ENCODE measurements at places on chromosomes 13 and 19.

GRCh38 chr13:59970847-59971246 lies 192.9 kb downstream of the DIAPH3 start:
- no peak for DNase-seq

GRCh38 chr13:80299046-80299445 lies 41.9 kb downstream of the SPRY2 start:
- no peak for DNase-seq

DNA sequence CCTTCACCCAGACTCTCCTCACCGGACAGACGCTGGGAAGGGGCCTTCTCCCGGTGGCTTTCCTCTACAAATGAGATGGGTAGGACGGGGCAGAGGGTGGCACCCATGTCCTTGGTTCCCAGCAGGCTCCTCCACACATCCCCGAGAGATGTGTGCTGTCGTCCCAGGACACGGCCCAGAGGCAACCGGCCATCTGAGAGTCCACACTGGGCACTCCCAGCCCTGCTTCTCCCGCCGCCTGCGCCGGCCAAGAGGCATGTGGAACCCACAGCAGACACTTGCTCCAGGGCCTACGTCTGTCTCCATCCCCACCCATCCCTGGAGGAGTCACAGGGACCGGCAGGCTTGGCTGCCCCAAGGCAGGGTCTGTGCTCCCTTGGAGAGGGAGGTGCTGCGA lies 179.9 kb downstream of the KDM4B start:
- DNase-seq = no peak

DNA sequence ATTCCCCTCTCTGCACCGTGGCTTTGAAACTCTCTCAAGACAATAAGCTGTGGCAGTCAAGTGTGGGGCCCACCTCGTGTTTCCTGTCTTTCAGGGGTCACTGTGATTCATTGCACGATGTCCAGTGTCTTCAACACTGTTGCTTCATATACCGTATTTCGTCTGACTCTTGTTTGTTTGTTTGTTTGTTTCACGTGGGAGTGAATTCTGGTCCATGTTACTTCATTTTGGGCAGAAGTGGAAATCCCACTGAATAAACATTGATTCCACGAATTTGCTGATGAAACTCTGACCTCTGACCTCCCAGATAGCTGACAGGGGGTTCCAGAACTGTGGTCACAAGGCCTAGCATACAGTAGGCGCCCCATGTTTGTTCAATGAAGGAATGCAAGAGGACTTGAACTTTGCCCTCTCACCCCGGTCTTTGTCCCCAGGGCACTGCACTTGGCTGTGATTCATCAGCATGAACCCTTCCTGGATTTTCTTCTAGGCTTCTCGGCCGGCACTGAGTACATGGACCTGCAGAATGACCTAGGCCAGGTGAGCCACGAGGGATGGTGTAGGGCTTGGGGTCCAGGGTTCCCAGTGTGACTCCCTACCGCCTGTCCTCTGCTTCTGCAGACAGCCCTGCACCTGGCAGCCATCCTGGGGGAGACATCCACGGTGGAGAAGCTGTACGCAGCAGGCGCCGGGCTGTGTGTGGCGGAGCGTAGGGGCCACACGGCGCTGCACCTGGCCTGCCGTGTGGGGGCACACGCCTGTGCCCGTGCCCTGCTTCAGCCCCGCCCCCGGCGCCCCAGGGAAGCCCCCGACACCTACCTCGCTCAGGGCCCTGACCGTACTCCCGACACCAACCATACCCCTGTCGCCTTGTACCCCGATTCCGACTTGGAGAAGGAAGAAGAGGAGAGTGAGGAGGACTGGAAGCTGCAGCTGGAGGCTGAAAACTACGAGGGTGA lies 5.1 kb downstream of the NFKBIB start:
- no peak for DNase-seq

- DNase-seq = no peak
Measured at GRCh38 chr19:21109116-21109515, 27.1 kb downstream of the ZNF714 start.

DNA sequence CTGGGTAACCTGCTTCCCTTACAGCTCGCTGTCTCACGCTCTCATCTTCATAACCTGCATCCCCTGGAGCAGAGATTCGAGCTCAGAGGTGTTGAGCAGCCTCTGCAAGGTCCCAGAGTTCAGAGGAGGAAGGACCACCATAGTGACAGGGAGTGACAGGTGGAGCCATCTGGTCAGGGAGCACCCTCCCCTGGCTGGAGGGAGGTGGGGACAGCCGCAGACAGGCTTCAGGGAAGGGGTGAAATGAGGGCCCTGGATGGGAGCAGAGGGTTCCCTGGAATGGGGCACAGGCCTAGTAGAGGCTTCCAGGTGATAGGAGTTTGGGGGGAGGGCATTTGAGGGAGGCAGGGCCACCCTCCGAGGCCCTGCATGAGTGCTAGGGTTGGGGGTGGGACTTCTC lies 82.1 kb downstream of the ZNF429 start:
- DNase-seq = no peak

- no peak for DNase-seq
Measured at GRCh38 chr13:37418490-37418889, 180.1 kb downstream of the POSTN start.

DNA sequence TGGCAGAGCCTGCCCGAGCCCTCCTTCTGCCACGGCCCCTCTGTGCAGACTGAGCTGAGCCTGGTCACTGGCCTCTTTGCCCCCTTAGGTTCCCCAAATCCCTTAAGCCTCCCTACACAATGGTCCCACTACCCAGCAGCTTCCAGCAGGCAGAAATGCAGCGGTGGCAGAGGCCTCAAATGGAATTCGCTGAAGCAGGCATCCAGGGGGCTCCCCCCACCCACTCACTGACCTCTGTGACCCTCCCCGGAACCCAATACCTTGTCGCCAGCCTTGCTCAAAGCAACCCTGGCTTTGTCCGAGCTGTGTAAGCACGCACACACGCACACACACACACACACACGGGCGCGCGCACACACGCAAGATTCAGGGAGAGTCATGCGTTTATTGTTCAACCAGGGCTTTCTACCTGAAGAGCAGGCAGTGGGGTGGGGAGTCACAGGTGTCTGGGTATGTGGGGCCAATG lies at the start of gene LIM2:
Gene LIM2, minus strand, starts transcription at position 51 of the 466 bp plus-strand sequence. CDS start 531 bp downstream, outside the sequence.
- no peak for DNase-seq

GRCh38 chr19:57123882-57124281 lies 4.1 kb downstream of the USP29 start:
- DNase-seq = no peak

DNA sequence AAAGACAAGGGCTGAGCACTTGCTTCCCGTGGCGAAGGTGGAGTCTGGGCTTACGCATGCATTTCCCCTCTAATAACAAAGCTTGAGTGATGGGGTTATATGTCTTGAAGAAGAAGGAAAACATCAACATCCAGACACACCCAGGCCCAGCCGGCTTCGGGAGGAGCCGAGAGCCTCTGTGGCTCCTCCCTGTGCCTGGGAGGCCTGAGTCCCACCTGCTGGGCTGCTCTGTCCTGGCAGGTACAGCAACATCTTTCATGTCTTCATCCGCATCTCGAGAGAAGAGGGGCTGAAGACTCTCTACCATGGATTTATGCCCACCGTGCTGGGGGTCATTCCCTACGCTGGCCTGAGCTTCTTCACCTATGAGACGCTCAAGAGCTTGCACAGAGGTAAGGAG lies 30.6 kb downstream of the TMEM161A start:
- DNase-seq = no peak

GRCh38 chr19:45177817-45178261 lies at the start of gene TRAPPC6A:
TSS of gene TRAPPC6A (minus strand) at chr19:45178237. CDS start at chr19:45178218, 19 bp downstream.
- DNase-seq = no peak

GRCh38 chr13:109939180-109939579 lies 152.8 kb upstream of the IRS2 start:
- DNase-seq = no peak

- DNase-seq = no peak
Measured at GRCh38 chr13:68056816-68057710, 826.9 kb upstream of the PCDH9 start.

DNA sequence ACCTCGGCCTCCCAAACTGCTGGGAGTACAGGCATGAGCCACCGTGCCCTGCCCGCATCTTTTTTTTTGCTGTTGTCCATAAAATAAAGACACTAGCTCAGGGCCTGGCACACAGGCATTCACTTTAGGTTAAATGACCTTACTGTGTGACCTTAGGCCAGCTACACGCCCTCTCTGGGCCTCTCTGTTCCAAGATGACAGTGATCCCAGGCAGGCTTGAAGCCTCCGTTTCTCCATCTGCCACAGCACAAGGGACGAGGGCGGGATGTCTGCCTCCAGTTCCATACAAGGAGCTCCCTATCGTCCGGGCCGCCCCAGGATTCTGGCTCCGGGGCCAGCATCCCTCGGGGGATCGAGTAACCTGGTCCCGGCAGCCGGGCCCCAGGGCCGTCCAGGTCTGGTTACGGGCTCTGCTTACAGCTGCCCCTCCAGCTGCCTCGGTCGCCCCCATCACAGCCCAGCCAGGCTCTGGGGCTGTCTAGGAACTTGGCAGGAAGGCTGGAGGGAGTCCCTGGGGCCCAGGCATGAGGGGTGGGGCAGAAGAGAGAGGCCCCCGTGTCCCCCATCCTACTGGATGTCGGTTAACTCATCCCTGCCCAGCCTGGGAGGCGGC lies 11.9 kb upstream of the SEMA6B start:
- DNase-seq = no peak

DNA sequence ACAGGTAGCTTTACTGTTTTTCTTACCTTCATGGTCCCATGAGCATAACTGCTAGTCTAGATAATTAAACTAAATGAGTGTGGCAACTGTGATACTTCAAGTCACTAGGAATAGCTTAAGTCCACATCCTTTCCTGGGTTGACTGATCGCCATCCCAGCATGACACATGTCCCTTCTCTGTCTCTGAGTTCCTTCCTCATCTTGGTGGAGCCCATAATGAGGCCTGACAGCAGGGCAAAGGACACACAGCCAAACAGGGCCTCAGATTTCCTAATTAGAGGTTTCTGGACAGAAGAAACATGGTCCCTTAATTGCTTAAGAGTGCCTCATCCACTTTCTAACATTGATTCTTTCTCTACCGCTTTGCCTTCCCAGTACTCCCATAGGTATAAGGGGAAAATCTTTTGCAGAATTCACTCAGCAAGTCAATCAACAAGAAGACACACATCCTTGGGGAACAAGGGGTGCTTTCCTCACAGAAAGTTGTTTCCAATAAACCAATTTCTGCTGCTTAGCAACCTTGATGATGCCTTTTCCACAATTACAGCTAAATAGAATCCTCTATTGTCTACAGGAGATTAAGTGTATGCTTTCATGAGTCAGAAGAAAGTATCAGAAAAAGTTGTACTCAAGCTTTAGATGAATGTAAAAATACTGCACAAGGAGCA lies 208.3 kb upstream of the SERP2 start:
- no peak for DNase-seq

GRCh38 chr19:48858984-48859710 lies 9.3 kb downstream of the PLEKHA4 start:
- DNase-seq = peak; percentile 58

DNA sequence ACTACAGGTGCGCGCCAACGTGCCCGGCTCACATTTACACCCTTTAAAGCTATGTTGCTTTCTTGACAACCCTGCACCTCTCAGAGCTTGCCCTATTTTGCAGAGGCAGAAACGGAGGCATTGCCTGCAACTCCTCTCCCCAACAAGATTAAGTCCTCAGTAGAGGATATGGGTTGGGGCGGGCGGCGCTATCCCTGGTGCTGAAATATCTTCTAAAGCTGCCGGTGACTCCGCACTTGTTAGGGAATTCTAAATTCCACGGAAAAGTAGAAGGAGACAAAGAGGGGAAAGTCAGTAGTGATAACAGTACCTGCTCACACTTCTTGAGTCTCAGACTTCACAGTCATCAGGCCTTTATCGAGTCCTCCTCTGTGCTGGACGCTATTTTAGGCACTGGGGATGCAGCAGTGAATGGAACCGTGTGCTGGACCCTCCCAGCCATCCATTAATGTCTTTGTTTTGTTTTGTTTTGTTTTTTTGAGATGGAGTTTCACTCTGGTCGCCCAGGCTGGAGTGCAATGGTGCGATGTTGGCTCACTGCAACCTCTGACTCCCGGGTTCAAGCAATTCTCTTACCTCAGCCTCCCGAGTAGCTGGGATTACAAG lies 18.0 kb downstream of the SLC5A5 start:
- DNase-seq = no peak

DNA sequence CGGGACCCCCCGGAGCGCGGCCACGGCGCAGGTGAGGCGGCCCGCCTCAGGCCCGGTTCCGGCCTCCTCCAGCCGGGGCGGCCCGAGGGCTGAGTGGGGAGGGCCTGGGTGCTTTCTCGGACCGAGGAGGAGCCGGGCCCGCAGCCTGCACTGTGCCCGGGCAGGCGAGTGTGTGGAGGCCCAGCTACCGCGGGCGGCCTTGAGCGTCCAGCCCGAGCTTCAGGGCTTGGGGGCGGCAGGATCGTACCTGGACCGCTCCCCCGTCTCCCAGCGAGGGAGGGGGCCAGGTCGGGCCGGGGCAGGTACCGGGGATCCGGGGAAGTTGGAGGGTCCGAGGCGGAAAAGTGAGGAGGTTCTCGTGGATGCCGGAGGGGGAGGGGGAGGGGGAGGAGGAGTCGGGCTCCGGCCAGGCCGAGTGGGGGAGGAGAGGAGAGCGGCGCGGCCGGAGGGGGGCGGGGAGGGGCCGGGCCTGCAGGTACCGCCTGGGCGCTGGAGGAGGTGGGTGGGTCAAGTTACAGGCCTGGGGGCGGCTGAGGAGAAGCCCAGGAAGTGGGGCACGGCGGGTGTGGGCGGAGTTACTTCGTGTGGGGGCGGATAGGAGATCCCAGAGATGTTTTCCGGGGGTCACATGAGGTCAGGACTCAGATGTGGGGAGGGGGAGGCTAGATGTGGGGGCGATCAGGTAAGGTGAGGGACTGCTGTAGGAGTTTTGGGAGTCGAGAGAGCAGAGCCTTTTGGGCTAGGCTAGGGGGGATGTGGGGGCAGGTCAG lies 545 bp downstream of the NACC1 start:
- no peak for DNase-seq

DNA sequence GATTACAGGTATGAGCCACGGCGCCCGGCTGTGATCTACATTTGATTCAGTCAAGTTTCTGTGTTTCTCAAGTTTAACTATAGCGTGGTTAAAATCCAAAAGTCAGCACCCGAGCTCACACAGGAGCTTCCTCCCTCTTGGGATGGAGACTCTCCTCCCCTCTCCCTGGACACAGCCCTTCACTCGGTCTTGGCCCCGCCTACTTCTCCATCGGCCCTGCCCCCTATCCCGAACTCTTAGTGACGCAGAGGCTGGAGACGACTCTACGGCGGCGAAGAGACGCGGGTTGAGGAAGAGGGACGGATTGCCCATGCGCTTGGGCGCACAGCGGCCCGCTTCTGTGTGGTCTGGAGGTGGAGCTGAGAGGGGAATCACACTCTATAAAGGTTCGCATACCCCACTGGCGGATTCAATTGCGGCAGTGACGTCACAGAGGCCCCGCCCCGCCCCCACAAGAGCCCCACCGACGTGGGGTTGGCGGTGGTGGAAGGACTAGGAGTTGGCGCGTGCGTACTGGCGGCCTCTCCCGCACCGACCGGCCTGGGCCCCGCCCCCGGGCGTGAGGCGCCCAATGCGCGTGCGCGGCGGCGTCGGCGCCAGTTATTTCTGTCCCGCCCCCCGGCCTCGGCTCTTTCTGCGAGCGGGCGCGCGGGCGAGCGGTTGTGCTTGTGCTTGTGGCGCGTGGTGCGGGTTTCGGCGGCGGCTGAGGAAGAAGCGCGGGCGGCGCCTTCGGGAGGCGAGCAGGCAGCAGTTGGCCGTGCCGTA lies at the start of gene TRIM28:
Gene TRIM28, plus strand, starts transcription at position 239 of the 765 bp plus-strand sequence. CDS start 694 bp downstream, outside the sequence.
- peak; percentile 100 for DNase-seq

All from activated T-helper 1 cell treated with anti-CD3 and anti-CD28 coated beads, Interleukin-2, amount 50 U/mL, for 16 hours (primary cell).